ENCODE measurements at places on chromosomes 12 and 14. TPM values are rescaled to one million over a fixed set of nuclear protein-coding genes. Genes with fewer than 3 reads are reported as not detected.

The SLC35F4 gene
- total RNA-seq: not detected

The DHRS2 gene
- not detected for total RNA-seq

DNA sequence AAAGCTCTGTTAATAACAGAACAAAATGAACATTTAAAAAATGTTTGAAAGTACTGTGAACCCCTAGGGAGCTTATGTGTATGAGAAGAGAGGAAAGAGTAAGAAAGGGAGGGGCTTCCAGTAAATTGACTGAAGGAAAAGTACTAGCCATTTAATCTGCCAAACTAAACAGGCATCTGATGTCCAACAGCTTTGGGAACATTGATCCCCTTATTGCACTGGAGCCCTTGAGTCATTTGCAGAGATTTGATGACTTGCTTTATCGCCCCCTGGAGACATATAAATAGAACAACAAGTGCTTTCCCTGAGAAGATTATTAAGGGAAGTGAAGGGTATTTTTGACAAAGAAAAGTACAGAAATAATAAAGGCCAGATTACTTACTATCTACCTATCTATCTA, 319.3 kb upstream of the NOVA1 start:
- peak; percentile 5 for DNase-seq

GRCh38 chr12:122395319-122395718, 27.1 kb downstream of the CLIP1 start:
- no peak for DNase-seq

DNA sequence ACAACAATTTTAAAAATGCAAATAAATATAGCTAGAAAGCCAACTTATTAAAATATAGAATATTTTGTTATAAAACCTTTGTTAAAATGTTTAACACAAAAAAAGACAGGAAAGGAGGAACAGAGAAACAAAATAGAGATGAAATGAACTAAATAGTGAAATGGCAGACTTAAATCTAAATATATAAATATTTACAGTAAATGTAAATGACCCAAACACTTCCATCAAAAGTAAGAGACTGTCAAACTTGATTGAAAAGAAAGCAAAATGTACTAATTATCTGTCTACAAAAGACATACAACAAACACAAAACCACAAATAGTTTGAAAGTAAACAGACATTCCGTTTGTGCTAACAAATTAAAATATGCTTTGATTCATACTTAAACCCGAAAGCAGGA, 41.7 kb downstream of the PLBD1 start:
- no peak for DNase-seq

Data from tongue (tissue), 3 donors.